Activated T-cell treated with anti-CD3 and anti-CD28 coated beads, Interleukin-2, amount 50 U/mL, for 4 hours (primary cell): ENCODE measurements at places on chromosomes 4 and X.

DNA sequence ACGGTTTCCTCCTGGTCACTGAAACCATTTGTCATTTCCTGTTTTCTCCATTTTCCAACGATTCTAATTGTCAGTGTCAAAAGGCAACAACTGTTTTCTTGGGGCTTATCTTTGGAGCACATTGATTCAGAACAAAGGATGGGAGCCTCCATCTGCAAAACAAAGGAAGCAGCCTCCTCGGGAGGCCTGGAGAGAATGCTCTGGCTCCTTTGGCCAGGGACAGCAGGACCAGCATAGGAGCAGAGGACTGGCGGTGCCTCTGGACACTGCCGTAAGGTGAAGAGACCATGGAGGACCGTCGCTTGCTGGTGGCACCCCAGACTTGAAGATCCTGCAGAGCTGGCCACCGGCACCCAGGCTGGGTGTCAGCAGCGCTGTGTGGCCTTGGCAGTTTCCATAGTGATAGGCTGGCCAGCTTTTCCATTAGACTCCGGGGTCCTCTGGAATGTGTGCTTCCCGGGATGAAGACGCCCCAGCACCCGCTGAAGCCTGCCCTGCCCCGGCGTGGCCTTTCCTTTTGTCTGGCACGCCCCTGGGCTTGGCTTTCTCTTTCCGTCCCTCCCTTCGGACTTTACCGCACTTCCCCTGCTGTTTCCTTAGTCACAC lies 61.1 kb upstream of the MTM1 start:
- DNase-seq = no peak

- DNase-seq = no peak
Observed at GRCh38 chr4:1354983-1355275, 7.9 kb downstream of the UVSSA start.

DNA sequence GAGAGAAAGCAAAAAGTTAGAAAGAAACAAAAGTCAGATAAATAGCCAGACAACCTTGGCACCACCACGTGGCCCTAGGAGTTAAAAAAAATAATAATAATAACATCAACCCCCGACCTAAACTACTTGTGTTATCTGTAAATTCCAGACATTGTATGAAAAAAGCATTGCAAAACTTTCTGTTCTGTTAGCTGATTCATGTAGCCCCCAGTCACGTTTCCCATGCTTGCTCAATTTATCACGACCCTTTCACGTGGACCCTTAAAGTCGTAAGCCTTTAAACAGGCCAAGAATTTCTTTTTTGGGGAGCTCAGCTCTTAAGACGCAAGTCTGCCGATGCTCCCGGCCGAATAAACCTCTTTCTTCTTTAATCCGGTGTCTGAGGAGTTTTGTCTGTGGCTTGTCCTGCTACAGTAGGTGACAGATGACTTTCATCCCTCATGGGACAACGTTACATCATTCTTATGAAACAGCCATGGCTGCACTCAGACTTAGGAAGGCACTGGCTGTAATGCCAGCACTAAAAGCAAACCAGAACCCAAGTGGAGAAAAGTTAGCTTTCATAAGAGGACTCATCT lies 520 bp downstream of the ACOX3 start:
- no peak for DNase-seq

GRCh38 chr4:56218230-56218895 lies 168.9 kb downstream of the AASDH start:
- no peak for DNase-seq

DNA sequence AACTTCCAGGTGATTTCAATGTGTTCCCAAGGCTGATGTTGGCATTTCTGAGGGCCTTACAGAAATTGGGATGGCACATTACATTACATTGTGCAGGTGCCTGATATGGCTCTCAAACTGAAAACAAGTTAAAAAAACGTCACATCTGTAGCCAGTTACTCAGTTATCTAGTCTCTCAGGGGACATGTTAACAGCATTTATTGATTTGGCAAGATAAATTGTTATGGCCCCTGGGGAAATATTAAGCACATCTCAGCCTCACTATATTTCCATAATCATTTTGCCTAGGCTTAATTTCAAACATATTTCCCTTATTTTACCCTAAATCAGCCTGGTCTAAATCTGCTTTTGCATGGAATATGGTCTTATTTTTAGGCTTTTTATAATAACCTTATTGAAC lies 290.0 kb downstream of the IL15 start:
- no peak for DNase-seq

DNA sequence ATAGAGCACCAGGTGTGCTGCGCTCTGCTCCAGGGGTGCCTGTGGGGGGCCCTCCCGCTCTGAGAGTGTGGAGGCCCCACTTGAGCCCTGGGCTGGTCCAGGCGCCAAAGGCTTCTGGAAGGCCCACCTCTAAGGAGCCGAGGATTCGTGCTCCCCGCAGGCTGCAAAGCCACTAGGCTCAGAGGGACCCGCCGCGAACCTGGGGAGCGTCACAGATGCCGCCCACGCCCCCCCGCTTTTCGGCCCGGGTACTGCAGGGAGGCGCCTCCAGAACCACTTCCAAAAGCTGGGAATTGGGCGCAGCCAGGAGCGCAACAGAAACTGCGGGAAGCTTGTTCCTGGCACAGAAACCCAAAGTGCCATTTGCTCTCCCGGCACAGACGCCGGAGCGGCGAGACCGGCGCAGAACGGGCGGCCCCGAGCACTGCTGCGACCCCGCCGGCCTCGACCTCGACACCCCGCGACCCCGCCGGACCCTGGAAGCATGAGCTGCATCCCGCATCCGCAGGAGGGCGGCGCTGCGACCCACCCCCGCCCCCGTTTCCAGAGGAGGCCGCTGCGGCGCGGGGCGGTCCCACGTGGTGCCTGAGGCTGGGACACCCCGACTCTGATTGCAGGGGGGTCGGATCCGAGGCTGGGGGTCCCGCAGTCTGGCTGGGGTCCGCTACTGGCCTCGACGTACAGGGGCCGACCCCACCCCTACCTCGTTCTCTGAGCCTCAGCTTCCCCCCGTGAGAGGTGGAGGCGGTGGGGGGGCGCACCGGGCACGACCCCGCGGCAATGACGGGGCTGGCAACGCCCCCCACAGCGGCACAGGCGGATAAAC lies 30.8 kb downstream of the CPLX1 start:
- DNase-seq = no peak

DNA sequence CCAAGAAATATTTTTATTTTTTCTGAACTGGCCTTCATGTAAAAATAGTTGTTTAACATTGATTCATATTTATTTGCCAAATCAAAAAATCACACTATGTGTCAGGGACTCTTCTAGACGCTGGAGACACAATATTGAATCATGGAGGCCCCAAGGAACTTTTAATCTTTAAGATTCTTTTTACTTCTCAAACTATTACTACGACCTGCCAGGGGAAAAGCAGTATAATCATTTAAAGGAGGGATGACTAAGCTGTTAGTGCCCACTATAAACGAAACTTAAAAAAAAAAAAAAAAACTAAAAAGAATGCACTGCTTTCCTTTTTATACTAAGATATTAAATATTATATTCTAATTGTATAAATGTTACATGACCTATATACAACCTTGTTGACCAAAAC lies 84.7 kb downstream of the PPA2 start:
- DNase-seq = no peak

- DNase-seq = no peak
Observed at GRCh38 chrX:111309083-111309482, 38.8 kb upstream of the CAPN6 start.

- no peak for DNase-seq
Observed at GRCh38 chrX:80663331-80663730, 146.3 kb downstream of the BRWD3 start.

DNA sequence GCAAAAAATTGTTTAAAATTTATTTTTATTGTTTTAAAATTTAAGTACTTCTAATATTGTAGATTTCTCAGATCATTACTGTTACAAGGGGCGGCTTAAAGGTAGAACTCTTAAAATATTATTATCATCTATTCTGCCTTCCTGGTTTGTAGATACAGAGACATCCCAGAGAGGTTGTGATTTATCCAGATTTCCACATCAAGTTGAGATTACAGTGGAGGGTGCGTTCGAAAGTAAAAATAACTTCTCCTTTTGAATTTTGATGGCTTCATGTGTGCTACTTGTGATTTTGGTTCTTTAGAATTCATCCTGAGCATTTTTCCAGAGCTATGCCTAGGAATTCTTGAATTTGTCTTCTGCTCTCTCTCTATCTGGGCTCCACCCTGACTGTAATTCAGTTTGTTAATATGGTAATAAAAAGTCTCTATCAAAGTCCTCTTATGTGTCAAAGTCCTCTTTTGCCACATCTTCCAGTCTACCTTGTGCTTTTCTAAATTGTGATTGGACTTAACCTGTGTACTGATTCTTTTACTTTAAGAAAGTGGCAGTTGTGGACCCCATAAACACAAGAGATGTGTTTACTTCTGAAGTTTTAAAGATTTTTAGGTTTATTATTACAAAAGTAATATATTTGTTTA lies 37.2 kb downstream of the CLCN3 start:
- DNase-seq = no peak

GRCh38 chrX:19912-20571 lies 261.1 kb upstream of the PLCXD1 start:
- peak; percentile 4 for DNase-seq

GRCh38 chrX:9401051-9401450 lies 63.8 kb upstream of the TBL1X start:
- no peak for DNase-seq

GRCh38 chr4:70753630-70754029 lies 31.9 kb downstream of the RUFY3 start:
- DNase-seq = no peak

DNA sequence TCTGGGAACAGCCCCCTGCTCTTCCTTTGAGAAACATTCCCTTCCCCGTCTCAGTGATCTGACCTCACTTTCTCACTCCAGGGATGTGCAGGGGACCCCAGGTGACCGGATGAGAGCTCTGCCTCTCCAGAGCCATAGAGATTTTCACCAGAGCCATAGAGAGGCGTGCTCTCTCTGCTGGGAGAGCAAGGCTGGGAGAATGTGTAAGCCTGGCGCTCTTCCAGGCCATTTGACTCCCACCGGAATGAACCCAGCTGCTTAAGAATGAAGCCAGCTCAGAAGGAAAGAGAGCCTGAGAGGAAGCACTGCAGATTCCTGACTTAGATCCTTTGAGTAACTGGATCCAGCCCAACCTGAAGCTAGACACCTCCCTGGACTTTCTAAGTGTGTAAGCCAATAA lies 106.4 kb downstream of the DHX15 start:
- no peak for DNase-seq

DNA sequence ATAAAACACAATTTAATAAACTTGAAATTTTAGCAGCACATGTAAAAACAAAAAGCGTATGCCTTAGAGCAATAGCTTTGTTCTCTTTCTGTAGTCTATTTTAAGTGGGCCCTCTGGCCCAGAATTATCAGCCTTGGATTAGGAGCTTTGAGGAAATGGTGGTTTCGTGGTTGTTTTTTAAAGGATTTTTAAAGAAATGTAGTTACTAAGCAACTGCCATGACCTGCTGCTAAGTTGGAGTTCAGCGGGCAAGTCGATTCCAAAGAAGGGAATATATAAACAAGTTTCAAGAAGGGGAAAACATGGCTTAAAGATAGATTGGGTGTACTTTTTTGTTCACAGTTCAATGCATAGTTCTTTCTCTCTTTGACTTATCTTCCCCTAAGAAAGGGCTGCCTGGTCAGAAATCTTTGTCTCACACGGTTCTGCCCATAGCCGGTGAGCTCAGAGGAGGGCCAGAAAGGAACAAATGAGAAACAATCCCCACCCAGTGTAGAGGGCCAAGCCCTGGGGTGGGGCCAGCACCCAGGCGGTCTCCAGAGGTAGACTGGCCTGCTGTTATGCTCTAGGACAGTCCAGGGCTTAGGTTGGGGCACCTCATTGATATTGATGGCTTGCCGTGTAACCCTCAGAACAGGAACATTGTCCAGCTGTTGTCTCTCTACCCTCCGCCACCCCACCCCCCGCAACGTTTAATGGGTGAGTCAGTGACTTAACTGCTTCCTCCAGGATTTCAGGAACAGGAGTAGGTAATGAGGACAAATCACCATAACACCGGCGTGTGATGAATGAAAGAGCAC lies 32.5 kb downstream of the DLG3 start:
- no peak for DNase-seq

GRCh38 chr4:56156141-56156540 lies 207.4 kb downstream of the CEP135 start:
- no peak for DNase-seq

- DNase-seq = no peak
Observed at GRCh38 chrX:46819136-46819535, 17.7 kb upstream of the RP2 start.

DNA sequence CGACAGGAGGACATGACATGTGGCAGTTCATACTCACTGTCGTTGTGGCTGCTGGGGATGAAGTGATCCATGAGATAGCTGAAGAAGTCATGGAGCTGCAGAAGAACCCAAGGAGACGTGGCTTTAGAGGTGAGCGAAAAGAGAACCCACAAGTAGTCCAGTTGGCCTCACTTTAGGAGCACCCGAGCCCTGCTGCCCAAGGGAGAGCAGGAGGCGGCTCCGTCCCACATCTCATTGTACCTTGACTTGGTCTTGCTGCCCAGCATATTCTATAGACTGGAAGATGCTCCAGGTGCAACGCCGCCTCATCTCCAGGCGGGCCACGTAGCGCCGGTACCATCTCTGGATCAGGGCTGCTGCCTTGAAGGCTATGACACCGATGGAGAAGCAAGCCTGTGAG lies 10.6 kb downstream of the PPEF2 start:
- no peak for DNase-seq

DNA sequence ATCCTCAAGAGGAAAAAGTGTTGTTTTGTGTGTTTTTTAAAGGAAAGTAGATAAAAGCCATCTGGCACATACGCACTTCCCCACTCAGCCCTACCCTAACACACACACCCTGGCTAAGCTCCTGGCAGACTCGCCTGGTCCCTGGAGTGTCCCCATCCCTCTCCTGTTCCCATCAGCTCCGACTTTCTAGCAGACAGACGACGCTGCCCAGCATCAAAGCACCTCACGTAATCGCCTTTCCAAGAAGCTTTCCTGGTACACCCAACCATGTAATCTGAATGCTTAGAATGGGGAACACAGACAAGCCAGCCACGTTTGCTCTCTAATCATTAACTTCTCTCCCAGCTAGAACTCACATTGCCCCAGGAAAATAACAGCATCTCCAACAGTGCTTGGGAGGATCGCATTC lies 116.2 kb downstream of the AFAP1 start:
- DNase-seq = no peak

- DNase-seq = no peak
Observed at GRCh38 chr4:147370473-147370872, 110.4 kb upstream of the EDNRA start.

GRCh38 chrX:71475785-71476540 lies 56.9 kb upstream of the OGT start:
- DNase-seq = no peak

DNA sequence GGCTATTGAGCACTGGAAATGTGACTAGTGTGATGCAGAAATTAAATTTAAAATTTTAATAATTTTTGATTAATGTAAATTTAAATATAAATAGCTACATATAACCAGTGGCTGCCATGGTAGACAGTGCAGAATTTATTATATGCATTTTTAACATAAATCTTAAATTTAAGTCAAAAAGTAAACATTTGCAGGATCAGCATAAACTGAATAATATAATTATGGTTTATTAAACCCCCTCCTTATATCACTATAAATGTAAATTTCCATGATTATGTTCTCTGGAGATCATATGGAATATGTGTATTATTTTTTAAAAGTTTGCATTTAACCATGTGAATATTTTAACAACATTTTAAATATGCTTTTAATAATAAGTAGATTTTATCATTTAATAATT lies 155.8 kb downstream of the TEX13C start:
- DNase-seq = no peak

- no peak for DNase-seq
Observed at GRCh38 chr4:26377328-26378311, 56.8 kb downstream of the RBPJ start.

- no peak for DNase-seq
Observed at GRCh38 chr4:85807247-85807950, 332.4 kb downstream of the ARHGAP24 start.

- no peak for DNase-seq
Observed at GRCh38 chr4:16844816-16845586, 53.4 kb downstream of the LDB2 start.
